ENCODE measurements at places on chromosomes 11 and 22.

DNA sequence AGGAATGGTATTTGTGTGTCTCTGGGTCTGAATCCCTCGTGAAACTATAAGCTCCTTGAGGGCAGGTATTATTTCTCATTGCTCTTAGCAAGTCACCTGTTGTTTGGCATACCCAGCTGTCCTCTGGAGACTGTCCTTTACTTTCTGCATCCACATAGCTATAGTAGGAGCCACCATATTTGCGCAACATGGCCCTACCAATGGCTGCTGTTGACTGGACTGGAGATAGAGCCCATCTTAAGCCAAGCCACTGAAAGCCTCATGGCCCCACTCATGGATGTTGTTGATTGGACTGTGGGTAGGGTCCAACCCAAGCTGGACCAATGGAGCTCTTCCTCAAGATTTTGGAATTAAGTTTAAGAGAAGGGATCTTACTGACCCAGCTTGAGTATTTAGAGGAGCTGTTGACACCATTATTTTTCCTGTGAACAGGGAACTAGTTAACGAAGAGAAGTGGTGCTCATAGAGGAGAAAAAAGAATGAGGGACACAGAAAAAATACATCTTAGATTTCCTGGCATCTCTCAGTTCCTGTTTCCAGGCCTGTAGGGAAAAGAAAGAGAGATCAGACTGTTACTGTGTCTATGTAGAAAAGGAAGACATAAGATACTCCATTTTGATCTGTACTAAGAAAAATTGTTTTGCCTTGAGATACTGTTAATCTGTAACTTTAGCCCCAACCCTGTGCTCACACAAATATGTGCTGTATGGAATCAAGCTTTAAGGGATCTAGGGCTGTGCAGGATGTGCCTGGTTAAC, 47.2 kb downstream of the LRRC74B start:
- DNase-seq, result no peak

GRCh38 chr11:33723238-33723881, 12.9 kb downstream of the CD59 start:
- DNase-seq, result no peak

DNA sequence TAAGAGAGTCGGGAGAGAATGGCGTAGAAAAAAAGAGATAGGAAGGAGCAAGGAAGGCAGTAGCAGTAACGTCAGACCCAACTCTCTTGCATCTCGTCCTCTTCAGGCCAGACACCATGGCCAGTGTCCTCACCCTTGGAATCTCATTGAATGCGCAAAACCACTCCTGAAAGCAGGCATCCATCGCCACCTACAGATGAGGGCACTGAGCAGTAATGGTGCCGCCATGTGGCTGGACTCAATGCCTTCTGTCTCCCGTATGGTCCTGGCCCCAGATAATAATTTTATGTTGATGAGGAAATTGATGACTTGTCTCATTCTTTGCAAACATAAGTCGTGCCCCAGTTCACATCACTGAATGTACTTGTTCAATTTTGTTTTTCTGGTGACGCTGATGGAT, 17.8 kb upstream of the ALX4 start:
- DNase-seq, result no peak

GRCh38 chr11:113389272-113389671, 1.7 kb downstream of the ANKK1 start:
- no peak for DNase-seq

GRCh38 chr11:12525466-12526055, 148.2 kb downstream of the PARVA start:
- no peak for DNase-seq

- no peak for DNase-seq
Measured at GRCh38 chr11:64926689-64927088, 2.2 kb downstream of the PPP2R5B start.

DNA sequence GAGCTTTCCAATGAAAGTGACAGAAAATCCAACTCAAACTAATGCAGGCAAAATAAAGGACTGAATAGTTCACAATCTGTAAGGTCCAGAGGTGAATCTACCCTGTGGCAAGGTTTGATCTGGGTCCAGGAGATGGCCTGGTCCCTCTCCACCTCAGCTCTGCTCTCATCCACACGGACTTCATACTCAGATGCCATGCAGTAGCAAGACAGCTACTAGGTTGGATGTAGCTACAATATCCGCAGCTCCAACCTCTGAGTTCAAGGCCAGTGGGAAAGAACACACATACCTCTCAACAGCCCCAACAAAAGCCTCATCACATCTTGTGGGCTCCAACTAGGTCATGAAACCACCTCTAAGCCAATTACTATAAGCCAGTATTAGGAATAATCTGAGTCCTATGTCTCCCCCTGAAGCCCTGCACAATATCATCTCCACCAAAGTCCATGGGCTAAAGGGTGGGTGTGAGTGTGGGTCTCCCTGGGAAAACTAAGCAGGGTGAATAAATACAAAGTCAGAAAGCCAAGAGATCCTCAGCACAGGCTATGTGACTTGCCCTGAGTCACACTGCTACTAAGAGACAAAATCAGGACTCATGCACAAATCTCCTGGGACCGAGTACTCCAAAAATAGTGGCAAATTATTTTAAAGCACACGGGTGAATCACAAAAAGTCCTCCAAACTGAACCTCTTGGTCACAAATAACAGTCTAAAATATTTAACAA, 78.8 kb downstream of the LARGE1 start:
- no peak for DNase-seq

GRCh38 chr11:118098996-118099837, 12.5 kb upstream of the SMIM35 start:
- DNase-seq, result no peak

DNA sequence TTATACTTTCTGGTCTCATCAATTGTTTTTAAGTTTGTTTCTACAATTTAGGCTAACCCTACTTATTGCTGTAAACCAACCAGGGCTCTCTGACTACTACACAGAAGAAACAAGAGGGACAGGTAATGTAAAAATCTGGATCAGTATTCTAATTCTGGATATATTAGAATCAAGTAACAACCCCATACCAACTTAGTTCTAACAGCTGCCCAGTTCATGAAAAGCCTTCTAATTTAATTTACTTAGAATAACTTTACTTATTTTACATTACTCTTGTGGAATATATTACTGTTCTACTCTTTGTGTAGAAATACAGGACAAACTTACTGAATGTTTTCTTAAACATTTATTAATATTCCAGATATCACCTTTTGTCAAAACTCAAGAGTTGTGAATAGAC, 45.5 kb upstream of the DBX1 start:
- no peak for DNase-seq

DNA sequence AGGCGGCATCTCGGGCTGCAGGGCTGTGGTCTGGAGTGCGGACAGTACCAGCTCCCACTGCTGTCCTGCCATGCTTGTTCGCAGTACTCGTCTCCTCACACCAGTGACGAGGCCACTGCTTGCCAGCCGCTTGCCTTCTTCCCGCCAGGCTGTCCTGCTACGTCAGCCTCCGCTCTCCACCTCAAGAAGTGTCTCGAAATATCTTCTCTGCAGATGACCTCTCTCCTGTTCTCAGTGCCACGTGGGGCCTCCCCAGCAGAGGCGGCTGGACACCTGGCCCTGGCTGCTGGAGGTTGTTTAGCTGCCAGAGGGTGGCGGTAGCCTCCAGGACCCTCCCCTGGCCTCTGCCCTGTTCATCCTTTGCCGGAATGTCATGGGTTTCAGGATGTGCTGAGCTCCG, 3.1 kb upstream of the CCDC188 start:
- no peak for DNase-seq

DNA sequence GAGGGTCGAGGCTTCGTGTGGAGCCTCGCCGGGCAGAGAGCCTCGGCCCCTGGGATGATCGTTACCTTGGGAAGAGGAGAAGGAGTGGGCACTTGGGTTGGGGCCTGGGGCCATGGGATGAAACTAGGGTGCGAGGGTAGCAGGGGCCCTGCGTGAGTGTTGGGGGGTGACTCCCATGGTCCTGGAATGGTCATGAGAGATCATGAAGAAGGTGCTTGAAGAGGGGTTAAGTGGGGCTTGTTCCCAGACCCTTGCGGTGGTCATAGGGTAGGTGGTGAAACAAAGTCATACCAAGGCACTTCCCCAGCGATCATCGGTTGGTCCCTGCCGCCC, 284 bp downstream of the CCS start:
- DNase-seq, result no peak

- no peak for DNase-seq
Measured at GRCh38 chr11:114799476-114799875, 121.1 kb downstream of the NXPE2 start.

GRCh38 chr22:32830473-32830872, 29.0 kb downstream of the TIMP3 start:
- DNase-seq, result no peak

GRCh38 chr11:92330114-92330513, 105.5 kb downstream of the FAT3 start:
- DNase-seq, result no peak

GRCh38 chr22:41387341-41387740, 5.6 kb downstream of the TEF start:
- no peak for DNase-seq

- DNase-seq, result no peak
Measured at GRCh38 chr11:124474079-124474478, 28.6 kb upstream of the OR8B8 start.

GRCh38 chr11:102761646-102762238, 18.7 kb downstream of the MMP10 start:
- DNase-seq, result no peak

DNA sequence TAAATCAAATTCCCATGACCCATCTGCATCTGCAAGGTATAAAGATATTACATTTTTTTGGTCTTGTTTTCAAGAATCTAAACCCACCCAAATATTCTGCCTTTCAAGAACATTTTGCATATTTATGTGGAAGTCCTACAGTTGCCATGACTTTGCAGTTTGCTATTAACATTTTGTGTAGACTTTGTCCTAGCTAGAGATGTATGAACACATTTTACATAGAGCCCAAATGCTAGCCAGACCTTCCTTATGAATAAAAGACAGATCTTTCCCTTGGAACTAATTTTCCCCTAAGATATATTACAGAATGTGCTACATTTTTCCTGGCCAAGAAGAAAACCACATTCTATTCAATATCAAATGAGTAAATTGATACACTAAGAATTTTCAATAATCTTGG, 772.5 kb downstream of the KCNA4 start:
- DNase-seq, result no peak

DNA sequence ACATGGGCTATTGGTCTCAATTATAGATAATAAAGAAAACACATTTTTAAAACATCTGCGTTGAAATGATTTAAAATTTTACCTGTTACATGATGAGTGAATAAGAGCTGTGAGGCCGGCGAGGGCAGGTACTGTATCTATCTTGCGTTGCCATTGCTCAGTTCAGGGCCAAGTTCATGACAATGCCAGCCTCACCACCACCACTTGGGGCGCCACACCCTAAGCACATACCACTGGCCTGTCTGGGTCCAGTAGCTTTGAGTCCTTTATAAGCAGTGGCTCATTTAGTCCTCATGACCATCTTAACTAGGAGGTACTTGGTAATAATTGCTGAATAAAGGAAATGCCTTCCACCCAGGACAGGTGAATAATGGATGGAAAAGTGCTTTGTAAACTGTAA, 14.5 kb upstream of the MB start:
- DNase-seq, result no peak

DNA sequence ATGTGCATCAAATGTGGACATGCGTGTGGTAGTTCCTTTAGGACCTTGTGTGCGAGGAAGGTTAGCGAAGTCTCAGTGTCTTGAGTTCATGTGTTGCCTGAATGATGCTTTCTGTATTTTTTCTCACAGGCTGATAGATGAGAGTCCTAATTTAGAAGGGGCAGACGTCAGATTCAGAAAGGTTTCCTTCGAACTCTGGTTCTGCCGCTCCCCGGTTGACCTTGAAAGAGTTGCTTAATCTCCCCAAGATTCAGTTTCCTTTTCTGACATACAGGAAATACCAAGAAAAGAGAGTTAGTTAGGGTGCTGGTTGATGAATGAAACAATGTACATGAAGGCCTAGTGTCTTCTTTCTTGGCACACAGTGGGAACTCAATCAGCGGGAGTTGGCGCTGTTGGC, 35.9 kb upstream of the TTC12 start:
- no peak for DNase-seq

DNA sequence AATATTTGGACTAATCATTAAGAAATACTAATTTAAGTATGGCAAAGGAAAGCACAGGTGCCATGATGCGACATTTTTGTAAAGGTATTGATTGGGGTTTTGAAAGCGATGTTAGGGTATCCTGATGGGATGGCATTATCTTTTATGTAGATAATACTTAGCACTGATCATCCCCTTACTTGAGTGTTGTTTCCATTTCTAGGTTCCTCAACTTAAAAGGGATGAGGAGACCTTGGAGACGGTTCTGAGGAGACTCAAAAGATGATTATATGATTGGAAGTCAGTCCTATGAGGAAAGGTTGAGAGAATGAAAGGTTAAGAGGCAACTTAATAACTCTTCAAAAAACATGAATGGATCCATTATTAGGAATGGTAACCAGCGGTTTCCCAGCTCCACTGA, 11.1 kb downstream of the KMT2A start:
- no peak for DNase-seq

GRCh38 chr11:101686514-101686913, 102.7 kb upstream of the TRPC6 start:
- DNase-seq, result no peak

GRCh38 chr22:46905415-46905814, 143.0 kb downstream of the TBC1D22A start:
- DNase-seq, result no peak

GRCh38 chr11:15114501-15115475, at the start of gene INSC:
Gene INSC, plus strand, starts transcription at chr11:15114923. Its CDS starts 34,252 bp downstream, at chr11:15149175.
- DNase-seq, result no peak

DNA sequence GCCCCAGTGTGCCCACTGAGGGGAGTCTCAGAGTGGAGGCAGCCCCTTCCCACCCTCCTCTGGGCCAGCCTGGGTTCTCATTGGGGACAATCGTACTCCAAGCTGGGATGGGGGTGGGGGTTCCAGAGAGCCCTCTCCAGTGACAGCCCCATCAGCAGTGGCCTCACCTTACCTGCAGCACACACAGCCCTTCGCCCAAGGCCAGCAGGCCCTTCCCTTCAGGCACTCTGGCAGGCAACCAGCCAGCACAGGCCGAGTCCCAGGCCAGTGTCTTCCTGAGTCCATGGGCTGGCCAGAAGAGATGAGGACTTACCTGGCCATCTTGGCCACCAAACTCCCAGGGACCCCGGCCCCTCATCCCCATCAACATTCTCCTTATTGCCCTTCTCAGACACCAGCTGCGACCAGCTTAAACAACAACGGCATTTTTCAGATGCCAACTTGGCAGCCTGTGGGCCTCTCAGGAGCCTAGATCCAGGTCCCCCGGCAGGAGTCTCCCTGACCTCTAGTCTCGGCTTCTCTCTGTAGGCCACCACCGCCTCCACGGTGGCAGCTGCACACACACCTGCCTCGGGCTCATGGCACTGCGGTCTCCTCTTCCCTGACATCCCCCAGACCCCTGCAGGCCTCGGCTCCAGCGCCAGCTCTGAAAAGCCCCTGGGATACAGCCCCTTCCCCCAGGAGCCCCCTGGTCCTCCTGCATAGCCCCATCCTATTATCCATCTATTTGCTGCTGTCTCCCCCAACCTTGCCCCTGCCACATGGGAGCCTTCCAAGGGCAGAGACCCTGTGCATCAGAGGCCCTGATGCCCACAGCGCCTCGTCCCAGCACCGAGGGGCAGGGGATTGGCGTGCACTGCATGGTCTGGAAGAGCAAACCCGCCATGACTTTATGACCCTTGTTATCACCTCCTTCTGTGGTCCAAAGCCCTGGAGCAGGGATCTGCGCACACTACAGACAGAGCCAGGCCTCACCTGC, 111.2 kb upstream of the FGF3 start:
- no peak for DNase-seq
